Central memory CD4-positive, alpha-beta T cell (primary cell): ENCODE measurements at places on chromosomes 5 and 9.

GRCh38 chr5:174191850-174192655 lies 146.5 kb downstream of the NSG2 start:
- no peak for DNase-seq

DNA sequence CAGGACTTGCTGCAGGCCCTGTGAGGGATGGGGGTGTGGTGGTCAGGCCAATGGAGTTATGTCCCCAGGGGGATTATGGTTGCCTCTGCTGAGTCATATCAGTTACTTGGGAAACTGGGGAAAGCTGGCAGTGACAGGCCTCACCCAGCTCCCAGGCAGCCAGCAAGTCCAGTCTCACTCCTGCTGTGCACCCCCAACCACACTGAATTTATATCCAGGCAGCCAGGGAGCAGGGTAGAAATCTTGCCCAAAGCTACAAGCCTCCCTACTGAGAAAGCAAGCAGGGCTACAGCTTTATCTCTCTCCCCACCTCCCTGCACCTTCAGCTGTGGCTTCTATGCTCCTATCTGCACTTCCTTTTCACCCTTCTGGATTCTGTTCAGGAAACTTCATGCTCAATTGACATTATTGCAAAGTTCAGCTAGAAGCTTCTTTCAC lies 2076.0 kb upstream of the CDH9 start:
- DNase-seq: no peak

- DNase-seq: no peak
Measured at GRCh38 chr5:147746986-147747385, 35.5 kb downstream of the JAKMIP2 start.

DNA sequence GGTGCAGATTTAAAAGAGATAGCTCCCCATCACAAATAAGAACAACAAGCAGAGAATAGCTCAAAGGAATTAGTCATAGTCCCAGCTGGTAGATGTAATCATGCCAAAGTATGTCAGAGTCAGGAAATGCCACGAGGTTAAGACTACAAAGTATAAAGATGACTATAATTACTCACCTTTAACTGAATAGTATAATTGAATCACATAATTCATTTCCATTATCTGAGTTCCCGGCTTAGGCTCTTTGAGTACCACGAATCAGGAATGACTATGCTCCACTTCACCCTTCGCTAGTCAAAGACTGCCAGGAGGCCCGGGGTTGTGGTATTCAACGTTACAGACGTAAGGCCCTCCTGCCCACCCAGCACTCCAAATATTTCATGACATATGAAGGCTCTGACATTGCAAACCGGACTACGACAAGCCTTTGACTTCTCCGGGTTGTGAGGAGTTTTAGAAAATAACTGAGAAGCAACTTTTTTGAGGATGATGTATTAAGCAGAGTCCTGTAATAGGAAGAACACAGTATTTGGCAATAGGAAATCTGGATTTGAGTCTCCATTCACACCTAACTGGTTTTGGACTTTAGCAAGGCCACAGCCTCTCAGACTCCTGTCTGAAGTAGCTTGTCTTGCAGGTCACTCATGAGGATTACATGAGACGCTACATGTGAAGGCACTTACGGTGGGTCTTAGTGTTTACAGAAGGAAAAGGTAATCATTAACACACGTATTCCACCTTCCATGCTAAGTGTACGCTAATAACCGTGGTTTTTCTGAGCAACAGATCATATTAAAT lies 64.6 kb downstream of the ENC1 start:
- peak; percentile 9 for DNase-seq
